NCI-H1417 (cell line): ENCODE measurements at places on chromosomes 3 and 15.
A peak's percentile ranks its signal among the peaks of the same experiment; 100 is the strongest.

DNA sequence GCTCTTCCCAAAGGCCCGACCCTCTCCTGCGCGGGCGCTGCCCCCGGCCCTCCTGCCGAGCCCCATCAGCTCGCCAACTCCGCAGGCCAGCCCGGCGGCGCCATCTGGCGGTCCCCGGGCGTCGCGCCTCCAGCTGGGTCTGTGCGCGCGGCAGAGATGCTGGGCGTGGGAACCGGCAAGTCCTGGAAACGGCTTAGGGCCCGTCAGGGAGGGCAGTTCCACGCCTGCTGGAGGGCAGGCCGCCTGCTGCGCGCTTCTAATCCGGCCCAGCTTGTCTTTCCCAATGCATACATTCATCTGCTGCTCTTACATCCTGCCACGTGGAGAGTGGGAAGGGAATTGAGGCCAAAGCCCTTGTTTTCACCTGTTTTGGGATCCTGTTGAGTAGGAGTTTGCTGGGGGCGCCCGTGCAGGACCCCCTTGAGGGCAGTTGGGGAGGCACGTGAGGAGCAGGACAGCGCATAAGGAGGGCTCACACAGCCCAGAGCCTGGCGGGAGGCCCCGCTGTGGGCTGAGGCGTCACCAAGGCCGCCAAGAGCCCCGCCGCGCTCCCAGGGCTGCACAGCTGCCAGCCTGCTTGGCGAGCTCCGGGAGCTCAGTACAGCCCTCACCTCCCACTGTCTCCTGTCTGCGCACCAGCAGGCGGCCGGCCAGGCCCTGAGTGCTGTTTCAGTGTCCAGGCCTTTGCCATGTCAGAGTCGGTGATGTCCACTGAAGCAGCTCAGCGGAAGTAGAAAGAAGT, 165.6 kb downstream of the NSMCE3 start:
- peak; percentile 82 for DNase-seq

- no peak for DNase-seq
Measured at GRCh38 chr3:173622166-173622565, 224.6 kb downstream of the NLGN1 start.

DNA sequence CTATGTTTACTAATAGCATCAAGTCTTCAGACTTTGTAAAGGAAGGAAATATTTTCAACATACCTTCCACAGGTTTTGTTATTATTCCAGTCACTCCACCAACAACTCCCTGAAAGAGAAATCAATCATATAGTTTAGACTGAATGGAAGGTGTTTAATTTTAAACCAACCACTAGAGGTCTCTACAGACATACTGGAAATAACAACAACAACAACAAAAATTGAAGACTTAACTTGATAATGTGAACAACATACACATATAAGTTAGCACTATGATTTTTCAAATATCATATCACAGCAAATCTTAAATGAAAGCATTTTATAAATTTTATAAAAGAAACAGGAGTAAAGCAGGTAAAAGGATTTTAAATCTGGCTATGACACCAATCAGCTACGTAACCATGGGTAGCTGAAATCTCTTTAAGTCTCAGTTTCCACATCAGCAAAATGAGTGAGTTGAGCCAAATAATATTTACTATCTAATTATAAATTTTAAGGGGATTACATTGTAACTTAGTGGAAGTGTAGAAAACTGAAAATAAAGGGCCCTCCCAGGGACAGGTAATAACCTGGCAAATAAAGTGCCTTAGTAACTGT, 188.2 kb downstream of the VPS13C start:
- peak; percentile 69 for DNase-seq

DNA sequence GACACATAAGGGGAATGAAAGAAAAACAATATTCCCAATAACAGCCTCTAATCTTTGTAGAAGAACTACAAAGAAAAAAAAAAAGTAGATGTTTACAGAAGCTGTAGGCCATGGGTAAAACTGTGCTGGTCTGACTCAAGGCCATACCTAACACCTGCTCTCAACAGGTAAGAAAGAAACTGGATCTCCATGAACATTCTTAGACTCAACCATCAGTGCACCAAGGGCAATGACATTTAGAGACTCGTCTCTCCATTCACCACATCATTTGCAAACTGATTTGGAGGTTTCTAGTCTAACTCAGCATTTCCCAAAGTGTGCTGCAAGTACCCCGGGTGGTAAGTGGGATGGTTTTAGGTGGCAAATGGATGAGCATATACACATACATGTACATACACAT, 164.2 kb downstream of the FOXP1 start:
- no peak for DNase-seq

GRCh38 chr3:39254806-39255449, 24.9 kb downstream of the CX3CR1 start:
- DNase-seq = no peak

GRCh38 chr3:182967218-182968204, 12.8 kb downstream of the DCUN1D1 start:
- DNase-seq = no peak
